ENCODE measurements at places on chromosomes 13 and 19. TPM values are rescaled to one million over a fixed set of nuclear protein-coding genes. Genes with fewer than 3 reads are reported as not detected.
A peak's percentile ranks its signal among the peaks of the same experiment; 100 is the strongest.

ZNF571 gene
- total RNA-seq, result 1.4 TPM

MARK4 gene
- 33.4 TPM for total RNA-seq

ZNF682 gene
- total RNA-seq, result 2.5 TPM

- no peaks in the 10 kb centered on the region for H3K27me3 ChIP-seq
- no peak overlapping the region for H3K27ac ChIP-seq
- H3K4me1 ChIP-seq, result no peaks in the 10 kb centered on the region
- no peak for DNase-seq
Observed at GRCh38 chr19:30340771-30341561, 31.2 kb upstream of the ZNF536 start.

GRCh38 chr19:34241513-34242337 lies 12.6 kb upstream of the GARRE1 start:
- peak overlapping the region; percentile 46 for H3K27ac ChIP-seq
- H3K4me1 ChIP-seq, result no peaks in the 10 kb centered on the region
- no peak overlapping the region for H3K4me3 ChIP-seq
- H3K27me3 ChIP-seq, result no peaks in the 10 kb centered on the region

GRCh38 chr19:55667958-55668357 lies 7.1 kb upstream of the EPN1 start:
- peak overlapping the region; percentile 91 for H3K27ac ChIP-seq
- peaks cover 38% of the 10 kb centered on the region for H3K4me1 ChIP-seq
- H3K36me3 ChIP-seq, result peaks cover 29% of the 10 kb centered on the region
- no peaks in the 10 kb centered on the region for H3K27me3 ChIP-seq

IGFLR1 gene
- total RNA-seq, result 10.1 TPM

GRCh38 chr19:5692723-5693194 lies 2.7 kb downstream of the RPL36 start:
- H3K36me3 ChIP-seq, result peaks cover 9% of the 10 kb centered on the region
- H3K27ac ChIP-seq, result peak overlapping the region; percentile 79
- no peaks in the 10 kb centered on the region for H3K27me3 ChIP-seq
- DNase-seq, result no peak
- no peak overlapping the region for H3K4me3 ChIP-seq

XRCC1 gene
- 44.5 TPM for total RNA-seq

- H3K27me3 ChIP-seq, result no peaks in the 10 kb centered on the region
- H3K4me3 ChIP-seq, result no peak overlapping the region
- H3K27ac ChIP-seq, result no peak overlapping the region
- no peaks in the 10 kb centered on the region for H3K4me1 ChIP-seq
- H3K36me3 ChIP-seq, result no peaks in the 10 kb centered on the region
Observed at GRCh38 chr13:39362652-39363381, 240.2 kb downstream of the LHFPL6 start.

CEACAM20 gene
- 0.16 TPM for total RNA-seq

DNA sequence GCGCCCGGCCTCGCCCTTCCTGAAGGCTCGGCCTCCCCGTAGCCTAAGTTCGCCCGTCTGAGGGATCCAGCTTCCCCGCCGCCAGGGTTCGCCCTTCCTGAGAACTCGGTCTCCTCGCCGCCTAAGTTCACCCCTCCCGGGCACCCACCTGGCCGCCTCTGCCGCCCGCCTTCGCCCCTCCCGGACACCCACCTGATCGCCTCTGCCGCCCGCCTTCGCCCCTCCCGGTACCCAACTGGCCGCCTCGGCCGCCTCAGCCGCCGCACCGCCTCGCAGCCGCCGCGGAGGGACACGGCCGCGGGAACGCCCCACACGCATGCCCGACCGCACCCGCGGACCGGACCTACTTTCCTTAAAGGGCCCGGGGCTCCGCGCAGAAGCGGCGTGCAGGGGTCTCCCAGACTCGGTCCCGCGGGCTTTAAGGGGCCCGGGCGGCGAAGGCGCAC lies at the start of gene MOB3A:
Gene MOB3A, minus strand, starts transcription at position 293 of the 446 bp plus-strand sequence. CDS start 17,766 bp downstream, outside the sequence.
- peak; percentile 90 for DNase-seq
- H3K4me3 ChIP-seq, result peak within 1 kb of the TSS; percentile 69
- H3K4me1 ChIP-seq, result peaks cover 8% of the 10 kb centered on the region
- no peaks in the 10 kb centered on the region for H3K27me3 ChIP-seq

SRRM5 gene
- total RNA-seq, result 1.0 TPM

GRCh38 chr19:28397800-28398199 lies 815.2 kb downstream of the UQCRFS1 start:
- no peaks in the 10 kb centered on the region for H3K4me1 ChIP-seq
- no peak overlapping the region for H3K4me3 ChIP-seq
- H3K27me3 ChIP-seq, result no peaks in the 10 kb centered on the region
- no peak overlapping the region for H3K27ac ChIP-seq

Data from Caco-2 (cell line).